ENCODE measurements at places on chromosomes 12 and 14. TPM values are rescaled to one million over a fixed set of nuclear protein-coding genes. Genes with fewer than 3 reads are reported as not detected.

The TEX52 gene
- not detected for total RNA-seq

The POC1B gene
- total RNA-seq = 9.7 TPM

- peak; percentile 39 for DNase-seq
These were observed 328.9 kb downstream of the TMTC2 start for GRCh38 chr12:83015390-83016217.

DNA sequence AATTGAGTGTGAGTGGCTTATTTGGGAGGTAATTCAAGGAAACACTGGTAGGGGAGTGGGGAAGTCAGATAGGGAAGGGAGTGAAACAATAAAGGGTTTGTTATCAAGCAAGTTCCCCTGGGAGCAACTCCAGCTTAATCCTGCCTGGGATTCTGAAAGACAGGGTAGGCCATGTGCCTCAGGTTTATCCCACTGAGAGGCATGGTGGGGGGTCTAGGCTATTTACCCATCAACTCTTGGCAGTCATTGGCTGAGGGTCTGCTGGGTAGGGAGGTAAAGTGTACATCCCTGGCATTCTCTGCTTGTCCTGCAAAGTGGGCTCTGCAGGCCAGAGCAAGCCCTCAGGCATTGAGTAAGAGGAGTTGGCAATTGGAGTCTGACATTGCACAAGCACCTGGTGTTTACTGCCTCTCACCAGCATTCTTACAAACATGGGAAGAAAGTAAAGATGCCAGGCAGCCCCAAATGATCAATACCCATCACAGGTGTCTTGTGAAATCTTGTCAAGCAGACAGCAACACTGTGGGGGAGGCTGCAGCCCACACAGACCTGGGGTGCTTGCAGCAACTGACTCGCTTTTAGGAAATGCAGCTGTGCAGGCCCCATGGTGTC is 169.3 kb downstream of the KTN1 start:
- DNase-seq = no peak

GRCh38 chr14:23095196-23096108 is at the start of gene C14orf119:
C14orf119 (plus strand) TSS chr14:23095505; CDS start chr14:23097659, 2,154 bp downstream.
- DNase-seq = peak; percentile 99
